ENCODE measurements at places on chromosomes 16 and 17.

DNA sequence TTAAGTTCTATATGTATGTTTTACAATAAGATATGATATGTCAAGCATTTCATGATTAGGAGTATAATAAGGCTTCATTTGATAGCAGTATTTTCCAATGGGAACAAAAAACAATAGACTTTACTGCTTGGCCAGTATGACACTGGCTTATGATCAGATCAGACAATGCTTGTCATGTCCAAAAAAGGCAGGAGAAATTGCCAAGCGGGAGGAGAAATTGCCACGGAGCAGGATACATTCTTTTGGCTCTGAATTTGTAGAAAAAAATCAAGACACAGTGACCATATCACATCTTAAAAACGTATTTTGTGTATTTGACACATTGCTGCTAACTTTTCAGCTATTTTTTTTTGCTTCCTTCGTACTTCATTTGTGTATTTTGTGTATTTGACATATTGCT is 404.1 kb downstream of the CNTNAP4 start:
- DNase-seq: no peak

DNA sequence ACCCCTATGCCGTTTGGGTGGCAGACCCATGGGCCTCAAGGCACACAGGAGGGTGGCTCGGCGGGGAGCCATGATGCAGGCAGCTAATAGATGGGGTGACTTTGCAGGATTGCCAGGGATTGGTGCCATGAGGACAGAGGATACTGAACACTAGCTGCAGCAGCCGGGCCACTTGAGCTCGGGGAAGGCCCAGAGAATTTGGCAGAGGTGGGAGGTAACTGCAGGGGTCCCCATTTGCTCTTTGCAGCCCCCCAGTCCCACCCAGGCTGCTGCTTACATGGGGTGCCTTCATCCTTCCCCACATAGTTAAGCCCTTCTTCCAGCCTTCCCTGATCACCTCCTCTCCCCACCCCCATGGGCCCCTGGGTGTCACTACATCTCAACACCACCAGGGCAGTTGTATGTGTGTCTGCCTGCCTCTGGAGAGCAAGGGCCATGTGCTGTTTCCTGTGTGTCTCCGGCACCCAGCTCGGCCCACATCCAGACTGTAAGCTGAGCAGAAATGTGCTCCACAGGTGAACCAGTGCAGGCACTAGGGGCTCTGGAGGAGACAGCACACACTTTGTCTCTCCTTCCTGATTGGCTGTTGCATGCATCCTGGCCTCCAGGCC is 52.0 kb downstream of the SREBF1 start:
- DNase-seq: peak; percentile 89

DNA sequence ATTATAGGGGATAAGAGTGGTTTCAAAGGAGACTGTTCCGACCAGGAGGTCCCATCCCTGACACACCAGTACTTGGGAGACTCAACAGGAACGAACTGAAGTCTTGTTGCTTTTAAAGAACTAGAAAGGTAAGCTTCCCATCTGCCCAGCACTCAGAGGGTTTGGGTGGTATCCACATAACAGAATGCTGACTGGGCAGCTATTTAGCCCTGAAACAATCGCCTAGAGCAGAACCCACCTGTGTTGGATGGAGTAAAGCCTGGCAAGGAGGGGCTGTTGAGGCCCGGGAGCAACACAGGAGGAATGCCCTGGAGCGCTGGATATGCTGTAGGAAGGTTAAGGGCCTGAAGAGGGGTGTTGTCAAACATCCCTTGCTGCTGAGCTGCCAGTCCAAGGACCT is 254.9 kb downstream of the ZFHX3 start:
- DNase-seq: no peak

GRCh38 chr16:3716831-3717234 is 491 bp downstream of the TRAP1 start:
- DNase-seq: peak; percentile 89

DNA sequence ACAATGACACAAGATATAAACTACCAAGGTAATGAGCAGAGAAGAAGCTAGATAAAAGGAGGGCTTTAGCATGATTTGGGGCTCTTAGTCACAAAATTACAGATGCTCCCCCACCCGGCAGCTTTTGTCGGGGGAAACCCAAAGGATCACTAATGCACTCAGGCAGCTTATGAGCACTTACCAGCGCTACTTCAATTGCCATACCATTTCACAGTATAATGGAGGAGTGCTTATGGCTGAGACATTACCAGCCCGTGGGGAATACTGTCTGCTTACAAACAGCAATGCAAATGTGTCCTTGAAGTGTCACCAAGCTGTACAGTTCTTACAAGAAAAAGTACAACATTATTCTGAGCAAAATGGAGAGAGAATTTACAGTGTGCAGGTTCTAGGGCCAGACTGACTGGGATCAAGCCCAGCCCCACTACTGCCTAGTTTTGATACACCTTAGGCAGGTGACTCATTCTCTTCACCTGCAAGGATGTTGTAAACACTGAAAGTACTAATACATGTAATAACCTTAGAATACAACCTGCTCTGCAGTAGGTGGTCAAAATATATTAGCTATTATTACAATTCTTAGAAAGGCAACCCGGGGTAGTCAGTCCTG is 16.3 kb downstream of the ANKFY1 start:
- no peak for DNase-seq

- DNase-seq: no peak
Observed at GRCh38 chr17:44354582-44355561, 8.8 kb downstream of the FAM171A2 start.

DNA sequence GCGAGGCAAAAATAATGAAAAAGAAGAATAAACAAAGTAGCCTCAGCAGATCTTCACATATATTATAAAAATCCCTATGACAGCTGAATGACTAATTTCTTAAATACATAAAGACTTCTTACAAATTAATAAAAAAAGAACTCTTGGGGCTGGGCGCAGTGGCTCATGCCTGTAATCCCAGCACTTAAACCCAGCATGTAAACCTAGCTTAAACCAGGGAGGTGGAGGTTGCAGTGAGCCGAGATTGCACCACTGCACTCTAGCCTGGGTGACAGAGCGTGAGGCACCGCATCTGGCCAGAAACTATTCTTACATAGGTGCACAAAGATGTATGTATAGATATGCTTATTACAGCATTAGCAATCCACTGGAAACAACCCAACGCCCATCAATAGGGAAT is 27.7 kb downstream of the C17orf100 start:
- DNase-seq: no peak

DNA sequence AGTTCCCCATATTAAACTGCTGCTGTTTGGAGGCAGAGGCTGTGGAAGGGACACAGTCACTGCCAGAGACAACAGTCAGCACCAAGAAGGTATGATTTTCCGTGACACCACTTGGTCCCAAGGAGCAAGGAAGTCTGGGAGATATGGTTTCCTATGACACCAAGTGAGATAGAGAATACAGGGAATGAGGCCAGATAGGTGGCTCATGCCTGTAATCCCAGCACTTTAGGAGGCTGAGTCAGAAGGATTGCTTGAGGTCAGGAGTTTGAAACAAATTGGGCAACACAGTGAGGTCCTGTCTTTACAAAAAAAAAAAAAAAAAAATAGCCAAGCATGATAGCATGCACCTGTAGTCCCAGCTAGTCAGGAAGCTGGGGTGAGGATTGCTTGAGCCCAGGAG is 90.8 kb downstream of the ABCC12 start:
- DNase-seq: no peak
